ENCODE measurements at places on chromosomes 1 and 21.

DNA sequence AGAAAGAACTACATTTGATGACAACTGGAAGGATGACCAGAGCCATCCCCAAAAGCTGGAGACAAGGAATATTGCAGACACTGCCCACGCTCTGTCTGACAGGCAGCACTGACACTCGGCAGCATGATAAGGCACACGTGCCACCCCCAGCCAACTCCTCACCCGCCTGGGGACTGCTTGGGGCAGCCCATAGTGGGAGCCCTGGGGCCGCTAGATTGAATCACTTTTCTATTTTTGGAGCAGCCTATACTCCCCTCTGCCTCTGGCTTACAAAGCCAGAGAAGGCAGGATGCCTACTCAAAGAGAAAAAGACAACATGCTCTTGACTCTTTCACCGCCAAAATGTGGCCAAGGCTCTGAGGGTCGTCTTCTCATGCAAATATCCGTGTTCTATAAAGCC lies 1.3 kb downstream of the SMG5 start:
- DNase-seq = no peak

GRCh38 chr1:43293896-43294760 lies 6.7 kb upstream of the TIE1 start:
- DNase-seq = no peak

GRCh38 chr1:55399346-55399745 lies 184.2 kb upstream of the USP24 start:
- no peak for DNase-seq

DNA sequence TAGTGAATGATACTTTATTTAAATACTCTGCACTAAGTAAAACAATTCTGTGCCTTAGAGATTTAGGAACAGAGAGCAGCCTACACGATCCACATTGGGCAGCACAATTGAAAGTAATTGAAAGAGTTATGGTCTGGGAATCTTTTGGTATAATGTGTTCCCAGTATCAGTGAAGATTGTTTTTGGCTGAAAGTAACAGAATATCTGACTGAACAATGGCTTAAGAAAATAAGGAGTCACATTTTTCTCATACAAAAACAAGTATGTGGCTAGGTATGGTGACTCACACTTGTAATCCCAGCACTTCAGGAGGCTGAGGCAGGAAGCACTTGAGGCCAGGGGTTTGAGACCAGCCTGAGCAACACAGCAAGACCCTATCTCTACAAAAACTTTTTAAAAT lies 306.2 kb downstream of the NFIA start:
- no peak for DNase-seq

GRCh38 chr1:107141491-107142126 lies 770 bp downstream of the NTNG1 start:
- no peak for DNase-seq

DNA sequence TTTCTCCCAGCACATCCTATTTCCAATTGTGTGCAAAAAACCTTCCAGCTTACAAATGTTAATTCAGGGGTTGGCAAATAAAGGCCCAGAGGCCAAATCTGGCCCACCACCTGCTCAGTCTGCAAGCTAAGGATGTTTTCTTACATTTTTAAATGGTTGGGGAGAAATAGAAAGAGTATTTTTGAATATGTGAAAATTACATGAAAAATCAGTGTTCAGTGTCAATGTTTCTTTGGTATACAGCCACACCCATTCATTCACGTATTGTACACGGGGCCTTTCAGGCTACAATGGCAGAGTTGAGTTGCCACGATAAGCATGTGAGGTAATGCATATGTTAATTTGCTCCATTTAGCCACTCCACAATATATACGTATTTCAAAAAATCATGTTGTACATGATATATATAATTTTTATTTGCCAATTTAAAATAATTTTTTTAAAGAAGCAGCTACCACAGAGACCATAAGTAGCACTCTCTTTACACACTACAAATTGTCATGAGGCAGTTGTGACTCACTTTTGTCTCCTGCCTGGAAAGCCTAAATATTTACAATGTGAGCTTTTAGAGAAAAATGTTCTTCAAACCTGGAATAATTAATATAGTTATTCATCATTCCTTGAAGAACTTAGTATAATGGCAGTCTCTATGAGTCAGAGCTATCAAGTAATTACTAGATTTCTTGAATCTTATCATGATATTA lies 189.6 kb downstream of the SMYD3 start:
- DNase-seq = no peak

- DNase-seq = no peak
Observed at GRCh38 chr1:150973258-150973835, 1.3 kb downstream of the CERS2 start.

GRCh38 chr1:111639602-111640198 lies 20.1 kb downstream of the RAP1A start:
- no peak for DNase-seq

DNA sequence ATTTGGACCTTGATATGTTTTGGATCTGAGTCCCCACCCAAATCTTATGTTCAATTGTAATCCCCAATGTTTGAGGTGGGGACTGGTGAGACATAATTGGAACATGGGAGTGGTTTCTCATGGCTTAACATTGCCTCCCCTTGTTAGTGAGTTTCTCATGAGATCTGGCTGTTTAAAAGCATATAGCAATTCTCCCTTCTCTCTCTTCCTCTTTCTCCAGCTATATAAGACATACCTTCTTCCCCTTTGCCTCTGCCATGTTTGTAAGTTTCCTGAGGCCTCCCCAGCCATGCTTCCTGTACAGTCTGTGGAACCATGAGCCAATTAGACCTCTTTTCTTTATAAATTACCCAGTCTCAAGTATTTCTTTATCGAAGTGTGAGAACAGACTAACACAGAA lies 692.4 kb downstream of the KCNT2 start:
- DNase-seq = no peak

Data from cerebellar nuclear complex (tissue), 1 donor.